GM04503 (cell line): ENCODE measurements at places on chromosomes 6 and 20.

DNA sequence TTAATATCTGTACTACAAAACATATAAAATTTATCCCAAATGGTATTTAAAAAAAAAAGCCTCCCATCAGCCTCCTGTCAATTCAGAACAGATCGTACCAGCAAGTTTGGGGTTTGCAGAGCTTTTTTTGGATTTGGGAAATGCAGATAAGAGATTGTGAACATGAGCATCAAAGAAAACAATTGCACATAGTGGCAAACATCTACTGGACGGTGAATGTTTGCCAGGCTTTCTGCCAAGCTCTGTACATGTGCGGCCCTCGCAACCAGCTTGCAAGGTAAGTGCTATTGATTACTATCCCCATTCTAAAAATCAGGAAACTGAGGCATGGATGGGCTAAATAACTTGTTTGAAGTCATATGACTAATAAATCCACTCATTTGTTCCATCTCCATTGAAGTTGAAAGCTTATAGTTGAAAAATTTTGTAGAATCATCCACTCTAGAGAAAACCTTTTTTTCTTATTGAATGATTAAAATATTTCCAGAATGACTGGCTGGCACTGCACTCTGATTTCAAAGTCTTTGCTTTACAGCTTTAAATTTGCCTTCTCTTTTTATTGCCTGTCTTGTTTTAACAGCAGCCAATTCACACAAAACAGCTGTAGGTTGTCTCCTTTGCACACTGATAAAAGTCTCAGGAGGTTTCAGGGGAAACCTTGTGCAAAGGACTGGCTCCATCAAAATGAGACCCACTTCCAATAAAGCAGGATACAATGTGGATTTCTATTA, 37.4 kb upstream of the SIRT5 start:
- DNase-seq = no peak

GRCh38 chr6:54192993-54193392, 81.8 kb downstream of the MLIP start:
- no peak for DNase-seq

- no peak for DNase-seq
Measured at GRCh38 chr6:27002447-27002846, 245.1 kb upstream of the PRSS16 start.

- DNase-seq = no peak
Measured at GRCh38 chr6:36621371-36621855, 27.3 kb downstream of the SRSF3 start.
